ENCODE measurements at places on chromosomes 16 and 17.

GRCh38 chr17:60039114-60039846 is 39.4 kb downstream of the HEATR6 start:
- no peak for DNase-seq

DNA sequence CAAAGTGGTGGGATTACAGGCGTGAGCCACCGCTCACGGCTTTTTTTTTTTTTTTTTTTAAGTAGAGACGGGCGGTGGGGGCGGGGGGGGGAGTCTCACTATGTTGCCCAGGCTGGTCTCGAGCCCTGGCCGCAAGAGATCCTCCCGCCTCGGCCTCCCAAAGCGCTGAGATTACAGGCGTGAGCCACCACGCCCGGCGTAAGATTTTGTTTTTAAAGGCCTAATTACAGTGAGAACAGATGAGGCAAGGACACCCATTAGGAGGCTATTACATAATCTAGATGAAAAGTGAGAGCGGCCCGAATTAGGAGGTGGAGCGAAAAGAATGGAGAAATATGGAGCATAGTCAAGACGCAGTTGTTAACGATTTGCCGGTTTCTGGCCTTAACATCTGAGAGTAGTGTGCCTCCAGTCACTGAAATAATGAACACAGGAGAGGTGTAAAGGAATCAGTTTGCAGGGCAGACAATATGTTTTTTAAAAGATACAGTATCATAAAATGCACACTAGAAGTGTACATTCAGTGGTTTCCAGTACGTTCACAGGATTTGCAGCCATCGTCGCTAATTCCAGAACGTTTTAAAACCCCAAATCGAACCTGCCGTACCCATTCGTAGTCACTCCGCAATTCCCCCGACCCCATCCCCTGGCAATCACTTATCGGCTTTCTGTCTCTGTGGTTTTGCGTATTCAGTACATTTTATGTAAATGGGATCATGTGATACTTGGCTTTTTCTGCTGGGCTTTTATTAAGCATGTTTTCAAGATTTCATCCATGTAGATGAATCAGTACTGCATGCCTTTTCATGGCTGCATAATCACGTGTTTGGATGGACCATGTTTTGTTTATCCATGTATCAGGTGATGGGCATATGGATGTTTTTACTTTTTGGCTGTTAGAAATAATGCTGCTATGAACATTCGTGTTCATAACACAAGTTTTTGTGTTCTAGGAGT is 1.4 kb upstream of the SLX4 start:
- no peak for DNase-seq

DNA sequence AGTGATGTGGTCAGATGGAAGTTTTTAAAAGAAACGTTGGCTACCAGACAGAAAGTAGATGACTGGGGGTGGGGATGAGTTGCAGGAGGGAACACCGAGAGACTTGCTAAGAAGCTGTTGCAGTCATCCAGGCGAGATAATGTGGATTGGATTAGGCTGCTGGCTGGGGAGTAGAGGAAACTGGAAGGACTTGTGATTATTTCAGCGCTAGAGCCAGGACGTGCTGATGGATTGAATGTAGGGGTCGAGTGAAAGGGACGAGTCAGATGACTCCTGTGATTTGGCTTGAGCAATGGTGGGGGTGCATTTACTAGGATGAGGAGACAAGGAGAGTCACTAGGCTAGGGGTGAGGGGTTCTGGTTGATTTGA is 88.5 kb downstream of the CLEC16A start:
- DNase-seq: no peak

DNA sequence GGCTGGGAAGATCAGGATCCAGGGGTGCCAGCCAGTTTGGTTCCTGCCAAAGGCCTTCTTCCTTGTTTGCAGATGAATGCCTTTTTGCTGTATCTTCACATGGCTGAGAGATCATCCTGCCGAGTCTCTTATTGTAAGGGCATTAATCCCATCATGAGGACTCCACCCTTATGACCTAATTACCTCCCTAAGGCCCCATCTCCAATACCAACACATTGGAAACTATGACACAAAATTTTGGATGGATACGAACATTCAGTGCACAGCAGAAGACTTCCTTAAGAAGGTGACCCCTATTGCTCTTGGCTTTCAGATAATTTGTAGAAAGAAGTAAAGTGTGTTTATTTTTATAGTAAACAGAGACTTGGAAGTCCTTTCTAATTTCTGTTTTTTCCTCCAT is 1164.7 kb upstream of the CDH8 start:
- DNase-seq: no peak

All from A549 (cell line).